Endothelial cell of umbilical vein (primary cell): ENCODE measurements at places on chromosomes 16 and 17. TPM values are rescaled to one million over a fixed set of nuclear protein-coding genes. Genes with fewer than 3 reads are reported as not detected.
A peak's percentile ranks its signal among the peaks of the same experiment; 100 is the strongest.

Gene MYH11
- total RNA-seq, result not detected in 2 replicates

Gene TMC6
- total RNA-seq, result 58.0 and 72.4 TPM in 2 replicates

Gene NRN1L
- not detected in 2 replicates for total RNA-seq

Gene GABARAPL2
- 77.9 and 82.5 TPM in 2 replicates for total RNA-seq

DNA sequence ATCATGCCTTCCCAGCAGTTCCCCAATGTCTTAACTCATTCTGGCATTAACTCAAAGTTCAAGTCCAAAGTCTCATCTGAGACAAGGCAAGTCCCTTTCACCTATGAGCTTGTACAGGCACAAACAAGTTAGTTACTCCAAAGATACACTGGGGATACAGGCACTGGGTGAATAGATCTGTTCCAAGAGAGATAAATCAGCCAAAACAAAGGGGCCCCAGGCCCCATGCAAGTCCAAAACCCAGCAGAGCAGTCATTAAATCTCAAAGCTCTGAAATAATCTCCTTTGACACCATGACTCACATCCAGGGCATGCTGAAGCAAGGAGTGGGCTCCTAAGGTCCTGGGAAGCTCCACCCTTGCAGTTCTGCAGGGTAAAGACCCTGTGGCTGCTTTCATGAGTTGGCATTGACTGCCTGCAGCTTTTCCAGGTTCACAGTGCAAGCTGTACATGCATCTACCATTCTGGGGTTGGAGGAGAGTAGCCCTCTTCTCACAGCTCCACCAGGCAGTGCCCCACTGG lies 332.2 kb upstream of the KIF2B start:
- no peak for DNase-seq

GRCh38 chr17:388087-388486 lies 35.5 kb upstream of the RPH3AL start:
- no peak for DNase-seq

- DNase-seq, result no peak
Measured at GRCh38 chr16:28609631-28610594, at the start of gene SULT1A1. Gene SULT1A1 (minus strand): TSS chr16:28610044. CDS start chr16:28608855, 1,189 bp downstream.

DNA sequence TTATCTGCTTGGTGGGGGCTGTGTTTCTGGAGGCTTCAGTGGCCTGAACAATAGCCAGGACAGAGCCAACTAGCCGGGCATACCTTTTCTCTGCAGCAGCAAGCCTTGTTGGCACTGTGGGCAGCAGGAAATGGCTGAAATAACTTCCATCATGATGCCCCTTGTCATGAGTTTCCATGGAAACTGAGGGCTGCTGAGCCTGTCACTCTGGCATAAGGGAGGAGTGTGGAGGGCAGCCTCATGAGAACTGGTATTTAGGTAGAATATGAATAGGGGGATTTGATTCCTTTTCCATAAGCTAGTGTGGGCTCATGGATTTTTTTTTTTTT lies 39.4 kb downstream of the PLCG2 start:
- DNase-seq, result peak; percentile 63

DNA sequence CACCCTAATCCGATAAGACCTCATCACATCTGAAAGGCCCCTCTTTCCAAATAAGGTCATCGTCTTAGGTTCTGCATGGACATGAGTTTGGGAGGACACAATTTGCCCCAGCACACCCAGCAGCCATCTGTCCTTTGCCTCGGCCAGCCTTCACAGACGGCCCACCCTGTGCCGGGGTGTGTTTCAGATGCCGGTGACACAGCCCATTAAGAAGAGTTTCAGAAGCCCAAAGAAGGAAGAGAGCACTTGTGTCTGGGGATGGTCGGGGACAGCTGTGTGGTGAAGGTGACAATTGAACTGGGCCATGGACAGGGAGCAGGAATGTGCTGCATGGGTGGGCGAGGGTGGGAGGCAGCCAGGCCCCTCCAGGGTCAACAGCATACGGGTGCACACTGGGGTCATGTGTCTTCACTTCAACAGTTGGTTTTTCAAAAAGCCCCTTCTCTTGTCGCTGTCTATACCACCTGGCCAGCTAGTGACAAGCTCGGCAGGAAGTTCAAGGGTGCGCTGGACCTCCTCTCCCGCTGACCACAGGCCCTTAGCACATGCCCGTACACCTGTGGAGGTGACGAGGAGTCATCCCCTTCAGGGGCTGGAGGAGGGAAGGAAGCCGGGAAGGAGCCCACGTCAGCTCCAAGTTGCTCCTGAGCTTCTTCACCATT lies 183.1 kb downstream of the C16orf95 start:
- no peak for DNase-seq

DNA sequence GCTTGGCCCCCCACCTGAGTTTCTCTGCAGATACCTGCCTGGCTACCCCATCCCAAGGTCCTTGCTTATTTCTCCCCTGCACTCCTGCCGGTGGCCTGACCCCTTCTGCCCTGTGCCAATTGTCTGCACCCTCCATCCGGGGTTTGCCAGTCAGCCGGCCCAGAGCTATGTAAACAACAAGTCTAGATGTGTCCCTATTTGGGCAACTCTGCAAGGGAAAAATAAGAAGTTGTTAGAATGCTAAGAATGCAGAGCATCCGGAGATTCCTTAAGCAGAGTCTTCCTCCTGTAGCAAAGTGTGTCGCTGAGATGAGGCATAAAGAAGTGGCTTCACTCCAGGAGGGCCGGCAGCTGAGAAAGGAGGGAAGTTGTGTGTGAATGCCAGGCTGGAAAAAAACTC lies 46.6 kb downstream of the RGS9 start:
- DNase-seq, result peak; percentile 51

GRCh38 chr16:28859326-28859725 lies 4.3 kb upstream of the SH2B1 start:
- no peak for DNase-seq

GRCh38 chr17:77434136-77435114 lies 293.7 kb downstream of the SEC14L1 start:
- DNase-seq, result no peak
